Upper lobe of right lung (tissue), 1 donor: ENCODE measurements at places on chromosomes 16 and 17. TPM values are rescaled to one million over a fixed set of nuclear protein-coding genes. Genes with fewer than 3 reads are reported as not detected.

DNA sequence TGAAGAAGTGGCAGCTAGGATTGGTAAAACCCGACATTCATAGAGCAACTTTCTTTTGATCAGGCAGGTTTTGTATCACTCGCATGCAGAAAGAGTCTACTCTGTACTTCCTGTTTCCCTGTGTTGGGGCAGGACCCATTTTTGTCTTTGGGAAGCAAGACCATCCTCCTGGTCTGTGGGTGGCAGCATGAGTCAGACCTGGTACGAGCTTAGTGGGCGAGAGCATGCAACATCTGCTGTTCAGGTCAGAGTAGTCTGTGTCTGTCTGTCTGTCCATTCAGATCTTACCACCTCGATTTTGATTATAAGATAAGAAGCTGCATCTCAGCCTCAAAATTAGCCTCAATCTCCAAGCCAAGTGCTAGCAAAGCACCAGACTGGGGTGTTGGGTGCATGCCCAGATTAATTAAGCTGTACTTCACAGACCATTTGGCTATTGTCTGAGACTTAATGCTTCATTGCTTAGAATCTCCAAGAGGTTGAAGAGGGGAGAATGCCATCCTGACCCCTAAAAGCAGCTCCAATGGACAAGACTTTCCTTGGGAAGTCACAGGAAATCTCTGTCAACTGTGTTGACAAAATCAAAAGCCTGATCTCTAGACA, 110.9 kb downstream of the XYLT1 start:
- no peaks in the 10 kb centered on the region for H3K27me3 ChIP-seq
- peaks cover 50% of the 10 kb centered on the region for H3K4me1 ChIP-seq
- peak overlapping the region; percentile 21 for H3K27ac ChIP-seq

GRCh38 chr17:30433514-30433913, 43.7 kb upstream of the GOSR1 start:
- H3K36me3 ChIP-seq, result peaks cover 34% of the 10 kb centered on the region
- no peak overlapping the region for H3K4me3 ChIP-seq
- H3K4me1 ChIP-seq, result peaks cover 6% of the 10 kb centered on the region
- no peaks in the 10 kb centered on the region for H3K27me3 ChIP-seq
- no peak overlapping the region for H3K27ac ChIP-seq

DNA sequence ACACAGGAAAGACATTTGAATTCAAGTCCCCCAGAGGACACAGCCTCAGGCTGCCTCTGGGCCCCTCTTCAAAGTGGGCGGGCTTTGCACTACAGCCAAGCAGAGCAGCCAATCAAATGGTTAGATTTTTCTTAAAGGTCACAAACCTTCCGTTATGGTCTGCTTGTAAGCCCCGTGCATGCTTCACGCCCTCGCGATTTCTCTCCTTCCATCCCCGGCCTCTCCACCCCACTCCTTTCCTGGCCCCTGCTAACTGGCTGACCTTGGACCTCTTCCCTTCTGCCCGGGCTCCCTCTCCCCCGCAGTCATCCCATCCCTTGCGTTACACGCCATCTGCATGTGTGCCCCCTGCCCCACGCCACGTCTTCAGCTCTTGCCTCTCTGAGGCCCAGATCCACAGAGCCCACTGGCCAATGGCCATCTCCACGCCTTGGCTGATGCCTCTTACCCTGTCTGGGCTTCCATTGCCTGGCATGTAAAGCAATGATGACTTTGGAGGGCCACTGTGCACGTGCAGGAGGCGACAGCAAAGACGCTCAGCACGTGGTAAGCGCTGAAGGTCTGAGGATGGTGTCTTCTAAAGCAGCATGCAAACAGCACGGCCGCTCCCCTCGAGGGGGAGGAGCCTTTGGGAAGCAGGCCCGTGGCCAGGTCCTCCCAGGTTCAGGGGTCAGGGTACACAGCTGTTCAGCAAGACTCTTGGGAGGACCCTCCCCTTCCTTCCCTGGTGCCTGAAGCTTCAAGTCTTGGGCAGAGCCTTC, 86.8 kb downstream of the ZDHHC7 start:
- H3K36me3 ChIP-seq, result no peaks in the 10 kb centered on the region
- no peak for DNase-seq
- peaks cover 18% of the 10 kb centered on the region for H3K4me1 ChIP-seq
- no peak overlapping the region for H3K27ac ChIP-seq

- H3K4me3 ChIP-seq, result no peak overlapping the region
- peaks cover 17% of the 10 kb centered on the region for H3K4me1 ChIP-seq
- no peak for DNase-seq
- H3K36me3 ChIP-seq, result no peaks in the 10 kb centered on the region
- no peaks in the 10 kb centered on the region for H3K27me3 ChIP-seq
Observed at GRCh38 chr17:68792873-68793272, 162.3 kb downstream of the ABCA8 start.

C17orf78 gene
- total RNA-seq, result not detected

- peaks cover 37% of the 10 kb centered on the region for H3K36me3 ChIP-seq
- peak overlapping the region; percentile 91 for H3K4me3 ChIP-seq
- no peak for DNase-seq
- H3K27me3 ChIP-seq, result no peaks in the 10 kb centered on the region
- peak overlapping the region; percentile 95 for H3K27ac ChIP-seq
Observed at GRCh38 chr17:51165680-51166197, 472 bp upstream of the NME2 start.

OTOP3 gene
- total RNA-seq, result not detected

- H3K36me3 ChIP-seq, result no peaks in the 10 kb centered on the region
- no peaks in the 10 kb centered on the region for H3K27me3 ChIP-seq
- H3K27ac ChIP-seq, result no peak overlapping the region
- H3K4me1 ChIP-seq, result no peaks in the 10 kb centered on the region
- no peak for DNase-seq
Observed at GRCh38 chr16:50485232-50485631, 63.0 kb upstream of the NKD1 start.

GRCh38 chr16:84361546-84361945, 6.8 kb upstream of the ATP2C2 start:
- no peak overlapping the region for H3K27ac ChIP-seq
- peaks cover 3% of the 10 kb centered on the region for H3K27me3 ChIP-seq
- peaks cover 4% of the 10 kb centered on the region for H3K4me1 ChIP-seq
- H3K4me3 ChIP-seq, result no peak overlapping the region

- no peak overlapping the region for H3K27ac ChIP-seq
- no peak for DNase-seq
- peaks cover 11% of the 10 kb centered on the region for H3K4me1 ChIP-seq
- H3K27me3 ChIP-seq, result no peaks in the 10 kb centered on the region
Observed at GRCh38 chr17:39305978-39306377, 80.2 kb upstream of the STAC2 start.

DNA sequence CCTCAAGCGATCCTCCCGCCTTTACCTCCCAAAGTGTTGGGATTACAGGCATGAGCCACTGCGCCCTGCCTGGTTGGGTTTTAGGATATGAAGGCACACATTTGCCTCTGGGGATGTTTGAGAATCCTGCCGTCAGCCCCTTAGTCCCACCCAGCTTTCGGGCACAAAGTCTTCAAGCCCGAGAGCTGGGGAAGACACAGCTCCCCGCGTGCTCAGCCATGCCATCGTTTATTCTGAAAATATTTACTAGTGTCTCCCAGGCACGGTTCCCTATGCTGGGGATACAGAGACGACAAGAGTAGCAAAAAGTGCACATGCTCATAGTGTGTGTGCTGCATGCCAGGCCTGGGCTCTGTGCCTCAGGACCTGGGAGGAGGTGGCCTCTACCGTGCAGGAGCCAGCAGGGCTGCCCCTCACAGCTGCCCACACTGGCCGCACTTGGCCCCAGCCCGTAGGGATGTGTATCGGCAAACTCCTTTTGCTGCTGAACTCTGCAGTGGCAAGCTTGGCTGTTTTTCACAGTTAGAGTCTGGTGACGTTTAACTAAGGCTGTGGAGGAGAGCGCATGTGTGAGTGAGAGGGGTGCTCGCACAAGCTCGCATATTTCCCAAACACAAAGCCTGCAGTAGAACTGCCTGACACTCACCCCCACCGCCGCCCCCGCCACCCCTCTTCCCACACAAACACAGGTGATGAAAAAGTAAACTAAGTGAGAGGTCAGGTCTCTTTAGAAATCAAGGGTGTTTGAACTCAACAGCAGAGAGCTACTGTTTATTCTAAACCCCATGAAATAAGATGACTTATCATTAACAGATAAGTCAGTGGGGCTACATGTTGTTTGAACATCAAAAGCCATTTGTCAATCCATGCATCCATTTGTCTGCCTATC, 266.4 kb downstream of the MRTFB start:
- no peak overlapping the region for H3K27ac ChIP-seq
- no peaks in the 10 kb centered on the region for H3K36me3 ChIP-seq
- peaks cover 7% of the 10 kb centered on the region for H3K4me1 ChIP-seq
- no peaks in the 10 kb centered on the region for H3K27me3 ChIP-seq

GRCh38 chr16:55510185-55510805, 1.4 kb downstream of the LPCAT2 start:
- H3K4me3 ChIP-seq, result peak overlapping the region; percentile 66
- no peak for DNase-seq
- H3K4me1 ChIP-seq, result no peaks in the 10 kb centered on the region
- peak overlapping the region; percentile 81 for H3K27ac ChIP-seq

DNA sequence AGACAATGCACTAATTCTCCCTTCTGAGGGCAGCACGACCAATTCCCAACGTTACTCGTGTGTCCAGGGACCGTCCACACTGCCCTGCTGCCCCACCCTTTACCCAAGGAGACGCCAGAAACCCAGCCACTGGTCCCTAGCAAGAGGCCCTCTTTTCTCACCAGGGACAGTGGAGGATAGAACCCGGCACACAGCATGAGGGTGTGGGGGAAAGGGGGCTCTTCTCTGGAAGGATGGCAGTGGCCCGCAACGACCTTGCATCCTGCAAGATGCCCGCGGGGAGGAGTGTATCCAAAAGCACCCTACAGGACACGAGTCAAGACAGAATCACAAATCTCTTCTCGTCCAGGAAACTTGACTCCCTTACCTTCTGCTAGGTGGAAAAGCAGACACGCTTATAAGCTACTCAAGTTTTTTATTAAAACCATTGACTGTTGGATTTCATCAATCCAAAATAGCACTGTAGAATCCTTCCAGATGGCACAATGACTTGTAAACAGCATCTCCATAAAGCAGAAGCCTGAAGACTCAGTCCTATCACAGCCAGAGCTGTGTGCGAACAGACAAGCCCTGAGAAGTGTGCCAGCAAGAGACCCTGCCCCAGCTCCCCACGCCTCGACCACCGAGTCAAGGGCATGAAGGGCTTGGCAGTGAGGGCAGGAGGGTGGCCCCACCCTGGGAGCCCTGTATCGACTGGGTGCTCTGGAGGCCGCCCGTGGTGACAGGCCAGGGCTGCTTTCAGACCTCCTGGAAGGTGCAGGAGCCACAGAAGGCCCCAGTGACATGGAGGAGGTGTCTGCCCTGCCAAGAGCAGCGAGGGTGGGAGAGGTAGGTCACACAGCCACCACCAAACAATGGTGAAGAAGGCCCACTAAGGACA, 103.8 kb downstream of the ANKRD11 start:
- H3K4me1 ChIP-seq, result peaks cover 32% of the 10 kb centered on the region
- no peaks in the 10 kb centered on the region for H3K27me3 ChIP-seq
- H3K4me3 ChIP-seq, result no peak overlapping the region
- no peak for DNase-seq
- H3K27ac ChIP-seq, result no peak overlapping the region
- no peaks in the 10 kb centered on the region for H3K36me3 ChIP-seq

DNA sequence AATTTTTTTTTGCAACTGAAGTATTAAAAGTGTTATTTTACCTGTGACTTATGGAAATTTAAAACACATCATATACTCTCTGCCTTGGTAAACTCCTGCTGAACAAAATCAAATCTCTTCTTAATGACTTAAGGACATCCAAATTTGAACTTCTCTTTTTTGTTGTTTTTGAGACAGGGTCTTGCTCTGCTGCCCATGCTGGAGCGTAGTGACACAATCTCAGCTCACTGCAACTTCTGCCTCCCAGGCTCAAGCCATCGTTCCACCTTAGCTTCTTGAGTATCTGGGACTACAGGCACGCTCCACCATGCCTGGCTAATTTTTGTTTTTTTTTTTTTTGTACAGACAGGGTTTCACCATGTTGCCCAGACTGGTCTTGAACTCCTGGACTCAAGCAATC, 56.1 kb downstream of the SKAP1 start:
- H3K4me3 ChIP-seq, result no peak overlapping the region
- H3K27ac ChIP-seq, result no peak overlapping the region
- no peaks in the 10 kb centered on the region for H3K36me3 ChIP-seq
- H3K4me1 ChIP-seq, result no peaks in the 10 kb centered on the region
- H3K27me3 ChIP-seq, result peaks cover 22% of the 10 kb centered on the region
